ENCODE measurements at places on chromosomes 2 and 18.

DNA sequence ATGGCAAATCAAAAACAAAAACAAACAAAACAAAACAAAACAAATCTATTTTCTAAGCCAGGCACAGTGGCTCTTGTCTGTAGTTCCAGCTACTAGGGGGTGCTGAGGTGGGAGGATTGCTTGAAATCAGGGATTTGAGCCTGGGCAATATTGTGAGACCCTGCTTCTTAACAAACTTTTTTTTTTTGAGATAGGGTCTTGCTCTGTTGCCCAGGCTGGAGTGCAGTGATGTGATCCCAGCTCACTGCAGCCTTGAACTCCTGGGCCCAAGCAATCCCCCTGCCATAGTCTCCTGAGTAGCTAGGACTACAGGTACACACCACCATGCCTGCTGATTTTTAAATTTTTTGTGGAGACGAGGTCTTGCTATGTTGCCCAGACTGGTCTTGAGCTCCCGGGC is 6.2 kb downstream of the HPCAL1 start:
- DNase-seq, result no peak

GRCh38 chr2:23645230-23645808 is 260.3 kb downstream of the KLHL29 start:
- DNase-seq, result no peak

- no peak for DNase-seq
Observed at GRCh38 chr2:126638746-126639145, 17.2 kb upstream of the GYPC start.

DNA sequence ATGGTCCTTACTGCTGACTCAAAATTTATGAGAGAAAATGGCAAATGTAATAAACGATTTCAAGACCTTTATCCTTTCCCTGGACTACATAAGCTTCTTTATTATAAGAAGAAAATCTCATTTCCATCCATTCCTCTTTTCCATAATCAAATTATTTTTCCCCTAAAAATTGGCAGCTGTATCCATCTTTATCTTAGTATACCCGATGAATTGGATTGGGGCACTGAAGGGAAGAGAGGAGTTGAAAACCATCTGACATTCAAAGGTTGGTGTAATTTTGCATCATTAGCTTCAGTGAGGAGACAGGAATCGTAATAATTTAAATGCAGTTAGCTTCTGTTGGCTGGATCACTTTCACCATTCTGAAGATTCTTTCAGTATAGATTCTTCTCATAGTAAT is 574.1 kb downstream of the XIRP2 start:
- no peak for DNase-seq

GRCh38 chr2:109615637-109616144 is 1.5 kb downstream of the SOWAHC start:
- DNase-seq, result no peak

DNA sequence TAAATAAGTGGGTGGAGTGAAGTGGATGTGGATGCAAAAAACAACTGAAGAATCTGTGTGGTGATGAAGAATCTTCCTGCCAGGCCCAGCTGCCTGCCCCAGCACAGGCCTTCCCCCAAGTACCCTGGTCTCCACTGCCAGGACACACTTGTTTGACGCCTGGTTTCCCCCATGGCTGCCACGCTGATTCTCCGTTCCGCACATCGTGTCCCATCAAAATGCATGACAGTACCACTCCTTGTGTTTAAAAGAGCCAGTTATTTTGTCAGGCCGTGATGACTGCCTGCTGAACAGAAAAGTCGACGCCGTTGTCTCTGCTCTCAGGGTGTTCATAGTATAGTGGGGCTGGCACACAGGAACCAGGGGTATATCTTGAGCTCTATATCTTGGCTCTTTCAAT is 50.3 kb upstream of the KYNU start:
- DNase-seq, result no peak

DNA sequence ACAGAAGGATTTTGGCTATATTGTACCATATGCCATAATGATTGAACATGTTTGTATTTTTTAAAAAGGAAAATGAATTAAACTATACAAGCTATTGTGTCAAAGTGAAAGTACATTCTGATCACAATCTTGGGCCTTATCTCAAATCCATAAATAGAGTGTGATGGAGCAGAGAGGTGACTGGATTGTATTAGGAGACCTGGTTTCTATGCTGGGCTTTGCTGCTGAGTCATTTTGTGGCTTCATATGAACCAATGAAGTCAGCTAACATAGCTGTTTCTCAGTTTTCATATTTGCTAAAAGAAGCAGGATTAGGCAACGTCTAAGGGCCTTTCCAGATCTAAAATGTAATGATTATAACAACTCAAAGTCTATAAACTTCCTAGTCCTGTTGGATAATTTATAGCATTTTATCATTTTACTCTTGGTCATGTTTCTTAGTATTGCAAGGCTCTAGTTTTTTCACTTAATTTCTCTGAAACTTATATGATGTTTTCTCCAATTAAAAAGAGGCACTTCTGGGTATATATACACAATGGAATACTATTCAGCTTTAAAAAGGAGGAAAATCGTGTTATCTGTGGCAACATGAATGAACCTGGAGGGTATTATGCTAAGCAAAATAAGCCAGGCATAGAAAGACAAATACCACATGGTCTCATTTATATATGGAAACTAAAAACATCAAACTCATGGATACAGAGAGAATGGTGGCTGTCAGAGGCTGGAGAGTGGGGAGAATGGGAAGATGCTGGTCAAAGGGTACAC is 112.3 kb downstream of the MEP1B start:
- no peak for DNase-seq

GRCh38 chr2:15892151-15892880 is 48.0 kb upstream of the MYCN start:
- DNase-seq, result no peak

DNA sequence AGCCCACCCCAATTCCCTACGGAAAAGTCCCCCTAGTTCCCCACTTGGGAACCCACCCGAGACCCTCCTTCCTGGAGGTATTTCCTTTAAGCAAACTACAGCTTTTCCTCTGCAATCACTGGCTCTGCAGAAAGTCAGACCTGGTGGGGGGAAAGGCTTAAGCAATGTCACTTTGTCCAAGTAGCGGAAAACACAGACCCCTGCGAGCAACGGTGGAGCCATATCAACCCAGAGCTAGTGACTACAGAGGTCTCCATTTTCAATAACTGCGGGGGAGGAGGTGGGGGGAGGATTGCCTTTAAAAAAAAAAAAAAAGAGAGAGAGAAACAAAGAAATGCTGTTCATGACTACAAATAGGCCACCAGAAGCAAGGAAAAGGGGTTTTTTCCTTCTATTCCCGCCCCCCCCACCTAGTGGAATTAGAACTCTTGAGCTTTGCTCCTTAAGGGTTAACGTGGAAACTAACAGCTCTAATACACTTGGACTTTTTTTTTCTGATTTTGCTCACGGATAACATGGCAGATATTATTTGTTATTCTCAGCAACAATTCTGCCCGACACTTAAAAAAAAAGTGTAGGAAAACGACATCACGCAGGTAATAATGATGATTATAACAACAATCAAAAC is 1.1 kb upstream of the FRZB start:
- DNase-seq, result no peak

DNA sequence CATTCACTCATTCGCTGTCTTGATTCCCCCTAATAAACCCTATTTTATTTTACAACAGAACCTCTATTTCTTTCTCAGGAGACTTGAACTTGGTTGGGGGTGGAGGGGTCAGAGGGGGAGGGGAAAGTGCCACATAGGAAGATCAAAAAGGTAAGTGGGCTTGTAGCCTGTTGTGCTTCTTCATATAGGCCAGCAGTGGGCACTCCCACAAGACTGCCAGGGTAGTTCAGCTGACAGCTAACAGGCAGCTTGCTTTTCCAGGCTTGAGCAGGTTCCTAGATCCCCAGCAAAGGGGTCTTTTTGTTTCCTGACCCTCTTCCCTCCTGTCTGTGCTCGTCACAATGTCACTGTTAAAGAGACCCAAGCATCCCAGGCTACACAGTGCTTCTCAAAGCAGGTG is 829 bp upstream of the KIAA2012 start:
- DNase-seq, result no peak

DNA sequence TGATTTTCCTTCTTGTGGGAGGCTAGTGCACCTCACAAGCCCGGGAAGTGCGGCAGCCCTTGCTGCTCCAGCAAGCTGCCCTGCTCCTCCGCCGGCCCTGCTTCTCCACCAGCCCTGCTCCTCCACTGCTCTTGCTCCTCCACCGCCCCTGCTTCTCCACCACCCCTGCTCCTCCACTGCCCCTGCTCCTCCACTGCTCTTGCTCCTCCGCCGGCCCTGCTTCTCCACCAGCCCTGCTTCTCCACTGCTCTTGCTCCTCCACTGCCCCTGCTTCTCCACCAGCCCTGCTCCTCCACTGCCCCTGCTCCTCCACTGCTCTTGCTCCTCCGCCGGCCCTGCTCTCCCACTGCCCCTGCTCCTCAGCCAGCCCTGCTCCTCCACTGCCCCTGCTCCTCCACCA is 95.6 kb downstream of the NDUFA10 start:
- no peak for DNase-seq

DNA sequence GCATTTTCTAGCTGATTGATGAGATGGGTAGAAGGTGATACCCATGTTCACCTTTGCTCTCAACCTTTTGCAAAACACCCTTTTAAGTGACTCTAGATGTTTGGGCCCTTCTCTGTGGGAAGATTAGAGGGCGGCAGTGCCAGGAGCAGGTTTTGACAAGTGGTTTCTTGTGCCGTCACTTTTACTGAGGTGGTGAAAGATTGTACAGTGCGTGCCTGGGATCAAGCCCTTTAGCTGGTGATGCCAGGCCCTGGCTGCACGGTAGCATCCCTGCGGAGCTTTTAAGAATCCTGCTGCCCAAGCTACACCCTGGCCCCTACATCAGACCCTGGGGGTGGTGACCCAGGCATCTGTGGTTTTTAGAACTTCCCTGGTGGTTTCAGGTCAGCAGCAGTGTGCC is 29.1 kb downstream of the MTCL1 start:
- DNase-seq, result no peak

GRCh38 chr18:11324510-11324909 is 175.1 kb upstream of the PIEZO2 start:
- no peak for DNase-seq

GRCh38 chr18:50848991-50849390 is 29.2 kb upstream of the MRO start:
- DNase-seq, result no peak

DNA sequence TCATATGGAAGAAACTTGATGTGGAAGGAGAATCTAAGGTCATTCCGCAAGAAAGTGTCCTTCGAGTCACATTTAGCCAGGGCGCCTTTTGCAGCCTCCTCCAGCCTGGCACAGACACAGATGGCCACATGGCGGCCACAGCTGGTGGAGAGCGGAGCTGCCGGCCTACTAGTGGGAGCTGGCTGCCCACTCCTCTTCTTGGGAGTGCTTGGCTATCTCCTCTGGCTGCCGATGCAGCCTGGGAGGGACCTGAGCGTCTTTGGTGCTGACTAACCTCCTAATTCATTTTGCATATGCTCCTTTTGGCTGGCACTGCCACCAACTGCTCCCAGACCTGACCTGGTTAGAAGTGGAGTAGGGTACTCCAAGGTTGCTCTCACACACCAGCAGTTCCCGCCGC is 199.3 kb upstream of the MYT1L start:
- DNase-seq, result no peak

- DNase-seq, result no peak
Observed at GRCh38 chr2:55862246-55862645, 61.3 kb downstream of the EFEMP1 start.

- no peak for DNase-seq
Observed at GRCh38 chr2:122145856-122146255, 390.4 kb downstream of the TSN start.

DNA sequence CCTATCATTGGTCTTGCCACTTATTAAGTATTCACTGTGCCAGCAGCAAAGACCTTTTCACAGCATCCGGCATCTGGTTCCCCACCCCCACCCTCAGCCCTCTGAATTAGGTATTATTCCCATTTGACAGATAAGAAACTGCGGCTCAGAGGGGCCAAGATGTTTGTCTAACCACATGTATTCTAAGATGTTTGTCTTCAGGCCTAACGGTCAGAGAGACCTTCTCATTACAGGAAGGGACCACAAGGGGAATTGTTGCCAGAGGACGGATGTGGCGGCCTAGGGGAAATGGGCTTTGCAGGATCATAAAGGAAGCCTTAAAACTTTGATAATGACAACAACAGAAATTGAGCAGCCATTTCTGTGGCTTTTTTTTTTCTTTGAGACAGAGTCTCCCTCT is 16.6 kb downstream of the NPPC start:
- no peak for DNase-seq

GRCh38 chr2:24881158-24881557 is 38.9 kb downstream of the ADCY3 start:
- DNase-seq, result no peak

- no peak for DNase-seq
Observed at GRCh38 chr2:12453731-12454130, 263.0 kb upstream of the TRIB2 start.

- DNase-seq, result no peak
Observed at GRCh38 chr18:6605115-6605869, 124.2 kb upstream of the ARHGAP28 start.

- no peak for DNase-seq
Observed at GRCh38 chr2:86072271-86072858, 33.3 kb downstream of the POLR1A start.

DNA sequence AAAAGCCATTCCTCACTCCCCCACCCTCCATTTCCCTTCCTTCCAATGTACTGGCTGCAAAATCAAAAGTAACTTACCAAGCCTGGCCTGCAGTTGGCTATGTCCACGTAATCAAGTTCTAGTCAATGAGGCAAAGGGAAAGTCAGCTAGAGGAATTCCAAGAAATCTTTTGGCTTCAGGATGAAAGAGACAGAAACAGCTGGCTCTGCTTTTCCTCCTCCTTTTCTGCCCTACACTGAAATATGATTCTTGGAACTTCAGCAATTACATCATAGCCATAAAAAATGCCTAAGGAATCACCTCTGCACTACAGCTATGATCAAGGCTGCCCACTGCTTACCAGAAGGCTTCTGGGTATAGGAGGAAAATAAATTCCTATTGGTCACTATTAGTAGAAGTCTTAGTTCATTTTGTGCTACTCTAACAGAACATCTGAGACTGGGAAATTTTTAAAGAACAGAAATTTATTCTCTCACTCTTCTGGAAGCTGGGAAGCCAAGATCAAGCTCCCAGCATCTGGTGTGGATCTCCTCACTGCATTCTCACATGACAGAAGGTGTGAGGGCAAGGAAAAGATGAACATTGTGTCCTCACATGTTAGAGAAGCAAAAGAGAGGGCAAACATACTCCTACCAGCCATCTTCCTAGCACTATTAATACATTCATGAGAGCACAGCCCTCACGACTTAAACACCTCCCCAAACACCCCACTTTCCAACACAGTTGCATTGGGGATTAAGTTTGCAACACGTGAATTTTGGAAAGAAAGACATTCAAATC is 219.9 kb downstream of the TMX3 start:
- DNase-seq, result no peak

GRCh38 chr2:217054791-217055190 is 194.9 kb upstream of the TNP1 start:
- DNase-seq, result no peak

DNA sequence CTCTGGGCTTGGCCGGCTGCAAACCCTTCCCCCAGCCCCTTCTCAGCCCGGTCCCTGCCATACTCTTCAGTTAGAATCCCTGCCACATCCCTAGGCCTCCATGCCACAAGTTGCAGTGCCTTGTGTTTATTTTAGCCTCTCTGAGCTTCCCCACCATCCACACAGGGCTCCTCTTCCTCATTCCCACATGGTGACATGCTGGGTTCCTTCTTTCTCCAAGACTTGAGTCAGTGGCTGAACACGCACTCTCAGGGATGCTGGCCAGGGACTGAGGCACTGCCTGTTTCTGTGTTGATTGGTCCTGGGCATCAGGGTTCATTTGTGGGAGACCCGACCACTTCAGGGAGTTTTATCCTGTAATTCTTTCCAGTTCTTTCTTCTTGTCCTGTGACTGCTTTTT is 56.3 kb downstream of the KCNS3 start:
- DNase-seq, result no peak

GRCh38 chr2:169637620-169638019 is 53.5 kb downstream of the PPIG start:
- no peak for DNase-seq
